ENCODE measurements at places on chromosomes 4 and X.
A peak's percentile ranks its signal among the peaks of the same experiment; 100 is the strongest.

DNA sequence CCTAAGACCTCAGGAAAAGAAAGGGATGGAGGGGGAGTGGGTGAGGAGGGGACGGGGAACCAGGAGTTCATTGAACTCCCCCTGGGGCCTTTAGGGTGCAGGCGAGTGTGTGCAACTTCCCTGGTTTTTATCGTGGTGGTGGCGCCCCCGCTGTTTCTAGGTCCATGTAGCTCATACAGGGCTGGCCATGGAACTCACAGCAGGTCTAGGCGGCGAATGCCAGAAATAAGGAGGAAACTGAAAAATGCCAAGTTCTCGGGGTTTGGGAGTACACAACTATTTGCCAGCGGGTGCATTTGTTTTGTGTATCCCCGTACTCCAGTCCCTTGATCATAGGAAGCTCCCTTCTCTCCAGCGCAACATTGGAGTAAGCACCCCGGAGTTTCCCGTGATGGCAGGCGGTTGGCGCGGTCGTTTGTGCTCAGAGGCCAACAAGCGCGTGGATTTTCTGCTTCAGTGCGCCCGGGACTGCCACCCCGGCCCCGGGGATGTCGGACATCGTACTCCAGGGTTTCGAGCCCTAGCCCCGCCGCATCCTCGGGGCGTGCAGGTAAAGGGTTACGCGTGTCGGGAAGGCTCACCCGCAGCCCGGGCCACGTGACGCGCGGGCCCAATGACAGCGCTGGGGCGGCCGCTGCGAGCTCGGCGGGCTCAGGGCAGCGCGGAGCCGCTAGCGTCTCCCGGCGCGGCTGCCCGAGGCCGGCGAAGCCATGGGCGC is 208.9 kb downstream of the NWD2 start:
- peak; percentile 51 for DNase-seq

DNA sequence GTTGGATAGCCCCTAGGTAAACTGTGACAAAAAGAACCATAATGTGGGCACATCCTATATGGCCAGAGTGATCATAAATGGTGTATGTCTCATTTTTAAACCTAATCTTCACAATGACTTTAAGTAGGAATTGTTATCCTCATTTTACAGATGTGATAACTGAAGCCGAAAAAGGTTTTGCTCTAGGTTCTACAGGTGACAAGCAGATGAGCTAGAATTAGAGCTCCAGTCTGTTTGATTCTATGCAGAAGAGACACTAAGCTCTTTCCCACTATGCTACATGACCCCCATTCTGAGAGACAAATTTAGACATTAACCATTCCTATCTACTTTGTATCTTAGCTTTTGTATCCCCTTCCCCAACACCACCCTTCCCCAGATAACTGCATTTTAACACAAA is 2.0 kb downstream of the AREG start:
- no peak for DNase-seq

GRCh38 chr4:1246901-1247863 is 1.7 kb downstream of the CTBP1 start:
- peak; percentile 24 for DNase-seq

DNA sequence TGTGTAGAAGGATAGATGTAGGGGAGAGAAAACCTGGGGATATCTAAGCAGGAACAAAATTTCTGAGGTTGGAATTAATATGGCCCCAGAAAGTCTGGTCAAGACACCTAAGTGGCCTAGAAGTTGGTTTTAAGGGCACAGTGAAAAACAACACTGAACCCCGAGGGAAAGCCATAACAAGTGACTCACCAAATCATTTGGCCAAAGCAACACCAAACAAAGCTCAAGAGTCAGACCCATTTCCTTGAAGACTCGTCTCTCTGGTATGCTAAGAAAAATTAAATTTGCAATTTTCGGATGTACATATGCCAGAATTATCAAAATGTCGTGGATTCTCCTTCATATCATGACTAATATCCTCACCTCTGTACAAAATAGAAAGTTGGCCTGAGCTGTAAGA is 162.9 kb downstream of the SMIM20 start:
- no peak for DNase-seq

DNA sequence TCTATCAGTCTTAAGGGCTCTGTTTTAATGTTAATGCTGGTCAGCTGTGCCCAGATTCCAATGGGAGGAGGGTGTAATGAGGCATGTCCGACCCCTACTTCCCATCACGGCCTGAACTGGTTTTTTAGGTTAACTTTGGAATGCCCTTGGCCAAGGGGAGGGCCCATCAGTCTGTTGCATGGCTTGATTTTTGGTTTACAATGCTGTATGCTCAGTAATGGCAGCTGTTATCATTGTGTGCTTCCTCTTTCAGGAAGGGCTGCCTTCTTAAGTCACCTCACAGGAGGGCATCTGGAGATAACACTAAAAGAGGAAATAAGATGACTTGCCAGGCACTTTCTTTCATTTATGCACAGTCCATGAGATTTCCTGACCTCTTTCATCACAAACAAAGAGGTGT is 36.3 kb downstream of the ATXN3L start:
- peak; percentile 14 for DNase-seq

DNA sequence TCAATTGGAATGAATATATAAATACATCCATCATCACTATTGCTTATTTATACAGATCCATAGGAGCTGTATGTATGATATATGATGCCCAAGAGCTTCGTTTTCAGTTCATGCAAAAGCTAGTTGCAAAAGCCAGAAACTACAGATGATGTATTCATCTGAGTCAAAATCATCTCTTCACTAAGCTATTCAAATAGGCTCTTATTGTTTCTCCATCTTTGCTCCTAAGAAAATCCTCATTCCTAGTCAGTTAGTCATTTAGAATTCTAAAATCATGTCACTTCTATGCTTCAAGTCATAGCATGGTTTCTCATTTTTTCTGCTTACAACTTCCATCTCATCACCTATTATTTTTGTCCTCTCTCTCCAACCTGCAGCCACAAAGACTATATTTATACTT is 300.1 kb upstream of the TRAM1L1 start:
- DNase-seq = no peak

GRCh38 chr4:37978248-37978924 is 18.2 kb downstream of the PTTG2 start:
- DNase-seq = peak; percentile 18

GRCh38 chr4:27873596-27873995 is 1013.0 kb downstream of the STIM2 start:
- no peak for DNase-seq

GRCh38 chrX:82711457-82711856 is 796.6 kb upstream of the POU3F4 start:
- no peak for DNase-seq

- no peak for DNase-seq
These were observed 940 bp upstream of the UTP3 start for GRCh38 chr4:70687392-70687791.

DNA sequence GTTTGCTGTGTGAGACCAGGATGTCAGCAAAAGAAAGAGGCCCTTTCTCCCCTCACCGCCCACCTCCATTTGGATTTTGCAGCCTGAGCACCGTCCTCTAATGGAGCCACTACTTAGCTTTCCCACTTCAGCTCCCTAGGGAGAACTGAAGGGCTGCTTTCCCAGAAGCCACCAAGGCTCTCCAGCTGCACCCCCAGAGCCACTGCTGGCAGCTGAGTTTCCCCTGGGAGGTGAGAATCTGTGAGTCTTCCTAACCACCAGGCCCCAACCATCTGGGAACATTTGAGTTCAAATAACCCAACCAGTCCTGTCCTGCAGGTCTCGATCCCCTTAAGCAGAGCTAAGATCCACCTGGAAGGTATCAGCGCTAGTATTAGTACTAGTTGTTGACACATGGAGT is 173.1 kb upstream of the USP9X start:
- no peak for DNase-seq

GRCh38 chr4:153229545-153229944 is 25.3 kb downstream of the TRIM2 start:
- DNase-seq = no peak

GRCh38 chr4:99824070-99824599 is 7.5 kb downstream of the DAPP1 start:
- no peak for DNase-seq

DNA sequence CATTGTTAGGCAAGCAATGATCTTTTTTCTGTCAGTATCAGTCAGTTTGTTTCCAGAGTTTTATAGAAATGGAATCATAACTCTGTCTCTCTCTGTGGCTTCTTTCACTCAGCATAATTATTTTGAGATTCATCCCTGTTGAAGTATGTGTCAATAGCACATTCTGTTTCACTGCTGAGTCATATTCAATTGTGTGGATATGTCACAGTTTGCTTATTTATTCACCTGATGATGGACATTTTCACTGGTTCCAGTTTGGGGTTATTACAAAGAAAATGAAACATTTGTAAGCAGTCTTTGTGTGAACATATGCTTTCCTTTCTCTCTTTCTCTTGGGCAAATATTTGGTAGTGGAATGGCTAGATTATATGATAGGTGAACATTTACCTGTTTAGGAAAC is 10.2 kb upstream of the ZNF718 start:
- DNase-seq = no peak

DNA sequence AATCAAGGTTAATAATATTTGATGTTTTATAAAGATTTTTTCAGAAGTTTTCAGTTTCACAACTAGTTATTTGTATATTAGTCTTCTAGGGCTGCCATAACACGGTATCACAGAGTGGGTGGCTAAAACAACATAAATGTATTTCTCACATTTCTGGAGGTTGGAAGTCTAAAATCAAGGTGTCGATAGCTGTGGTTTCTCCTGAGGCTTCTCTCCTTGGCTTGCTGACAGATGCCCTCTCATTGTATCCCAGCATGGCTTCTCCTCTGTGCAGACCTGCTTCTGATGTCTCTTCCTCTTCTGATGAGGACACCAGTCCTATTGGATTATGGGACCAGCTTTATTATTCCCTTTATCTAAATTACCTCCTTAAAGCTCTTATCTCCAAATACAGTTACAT is 1456.6 kb downstream of the STIM2 start:
- DNase-seq = no peak

DNA sequence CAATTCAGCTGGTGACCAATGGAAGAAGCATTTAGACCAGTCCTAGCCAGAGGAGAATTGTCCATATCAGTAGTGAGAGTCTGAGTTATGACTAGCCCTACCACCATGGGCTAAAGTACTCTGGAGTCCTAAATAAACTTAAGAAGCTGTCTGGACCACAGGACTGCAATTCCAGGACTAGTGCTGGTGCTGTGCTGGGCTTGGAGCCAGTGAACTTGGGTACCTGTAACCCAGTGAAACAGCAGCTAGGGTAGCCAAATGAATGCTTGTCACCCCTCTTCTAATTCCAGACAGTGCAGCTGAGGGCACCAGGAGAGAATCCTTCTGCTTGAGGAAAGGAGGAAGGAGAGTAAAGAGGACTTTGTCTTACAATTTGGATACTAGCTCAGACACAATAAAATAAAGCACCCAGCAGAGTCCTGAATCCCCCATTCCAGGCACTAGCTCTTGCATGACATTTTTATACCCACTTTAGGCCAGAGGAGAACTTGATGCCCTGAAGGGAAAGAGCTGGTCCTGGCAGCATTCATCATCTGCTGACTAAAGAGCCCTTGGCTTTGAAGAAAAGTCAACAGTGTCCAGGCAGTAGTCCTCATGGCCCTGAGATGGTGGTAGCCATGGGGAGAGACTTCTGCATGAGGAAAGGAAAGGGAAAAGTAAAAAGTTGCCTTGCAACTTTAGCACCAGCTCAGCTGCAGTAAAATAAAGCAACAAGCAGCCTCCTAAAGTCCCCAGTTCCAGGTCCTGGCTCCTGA is 2675.7 kb downstream of the PCDH7 start:
- no peak for DNase-seq

DNA sequence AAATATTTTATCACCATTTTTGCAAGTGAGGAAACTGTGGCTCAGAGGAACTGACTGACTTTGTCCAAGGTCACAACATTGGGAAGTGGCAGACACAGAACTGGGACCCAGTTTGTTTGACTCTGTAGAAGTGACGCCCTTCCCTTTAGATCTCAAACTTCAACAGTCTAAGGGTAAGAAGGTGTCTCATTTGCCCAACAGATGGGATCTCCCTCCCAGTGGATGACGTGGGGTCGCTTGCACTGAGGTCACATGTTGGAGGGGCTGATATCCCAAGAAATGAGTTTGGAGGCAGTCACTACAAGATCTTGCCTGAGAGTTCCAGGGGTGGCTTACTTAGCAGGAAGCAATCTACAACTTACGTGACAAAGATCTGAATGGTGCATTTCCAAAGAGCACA is 172.5 kb upstream of the GPC4 start:
- no peak for DNase-seq

DNA sequence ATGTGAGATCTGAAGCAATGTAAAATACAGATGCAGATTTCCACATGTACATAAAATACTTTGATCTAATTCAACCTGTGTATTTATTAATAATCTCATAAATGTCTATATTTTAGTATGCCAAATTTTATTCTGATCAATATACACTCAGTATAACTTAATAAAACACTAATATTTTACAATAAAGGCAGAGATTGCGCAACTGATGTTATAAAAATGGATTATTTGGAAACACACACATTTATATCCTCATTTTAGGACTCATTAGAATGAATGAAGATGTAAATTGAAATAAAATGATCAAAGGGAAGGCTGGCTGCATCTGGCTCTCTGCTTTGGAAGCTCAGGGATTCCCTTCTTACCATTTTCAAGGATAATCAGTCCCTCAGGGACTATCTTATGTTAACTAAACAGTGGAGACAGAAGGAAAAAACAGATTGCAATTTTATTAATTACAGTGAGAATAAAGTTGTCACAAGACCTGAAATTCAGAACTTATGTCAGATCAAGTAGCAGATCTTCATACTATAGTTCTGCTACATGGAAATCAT is 900.9 kb upstream of the EPHA5 start:
- no peak for DNase-seq

DNA sequence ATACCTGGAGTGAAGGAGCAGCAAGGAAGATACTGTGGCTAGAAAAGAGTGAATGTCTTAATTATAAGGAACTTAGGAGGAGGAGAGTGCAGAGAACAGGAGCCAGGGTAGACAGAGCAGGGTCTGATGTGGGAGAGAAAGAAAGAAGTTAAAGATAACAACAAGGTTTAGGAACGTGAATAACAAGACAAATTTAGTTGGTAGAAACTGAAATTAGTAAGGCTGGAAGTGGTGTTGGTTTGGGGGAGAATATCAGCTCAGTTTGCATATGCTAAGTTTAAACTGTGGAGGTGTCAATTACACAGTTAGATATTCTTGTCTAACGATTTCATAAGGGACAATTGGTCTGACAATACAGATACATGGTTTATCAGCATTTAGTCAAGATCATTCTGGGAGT is 1123.7 kb upstream of the PABPC4L start:
- no peak for DNase-seq

DNA sequence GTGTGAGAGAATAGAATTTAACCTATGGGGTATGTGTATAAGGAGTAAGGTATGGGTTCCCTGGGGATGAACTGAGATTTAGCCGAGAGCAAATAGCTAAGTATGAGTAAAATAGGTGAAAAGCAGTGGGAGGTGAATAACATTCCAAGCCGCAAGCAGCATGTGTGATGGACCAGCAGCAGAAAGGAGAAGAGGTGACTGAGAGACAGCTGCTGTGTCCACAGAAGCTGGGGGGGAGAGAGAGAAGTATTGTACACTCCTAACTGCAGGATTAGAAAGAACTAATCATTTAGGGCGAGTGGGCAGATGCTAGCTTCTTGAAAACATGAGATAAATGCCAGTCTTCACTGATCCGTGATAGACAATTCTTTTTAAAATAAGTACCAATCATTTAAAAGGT is 296.0 kb downstream of the KLHL4 start:
- no peak for DNase-seq

- no peak for DNase-seq
These were observed 34.1 kb downstream of the PRRG1 start for GRCh38 chrX:37383313-37383712.
